ENCODE measurements at places on chromosomes 6 and 20. TPM values are rescaled to one million over a fixed set of nuclear protein-coding genes. Genes with fewer than 3 reads are reported as not detected.

The CEBPB gene
- 38.0 TPM for total RNA-seq

The PRL gene
- total RNA-seq = not detected

The CEP250 gene
- total RNA-seq = 18.4 TPM

The MOG gene
- not detected for total RNA-seq

The DUSP15 gene
- 1.9 TPM for total RNA-seq

The GTSF1L gene
- not detected for total RNA-seq

The SPDEF gene
- total RNA-seq = not detected

The AGER gene
- 0.60 TPM for total RNA-seq

The NT5DC1 gene
- 18.3 TPM for total RNA-seq

The NOTCH4 gene
- 2.3 TPM for total RNA-seq

The SPINT3 gene
- total RNA-seq = not detected

The SPATA25 gene
- not detected for total RNA-seq

The PLA2G7 gene
- total RNA-seq = not detected

The CDH4 gene
- total RNA-seq = 2.1 TPM

The GABRR2 gene
- not detected for total RNA-seq

The TGM3 gene
- not detected for total RNA-seq

The GJA10 gene
- not detected for total RNA-seq

The SMPDL3A gene
- 6.0 TPM for total RNA-seq

The EFCAB8 gene
- total RNA-seq = not detected

The SERAC1 gene
- 2.5 TPM for total RNA-seq

The PSORS1C2 gene
- total RNA-seq = not detected

The LST1 gene
- 0.09 TPM for total RNA-seq

The REPS1 gene
- total RNA-seq = 35.8 TPM

The REM1 gene
- not detected for total RNA-seq

The TGM2 gene
- 33.4 TPM for total RNA-seq

The ZSCAN16 gene
- 3.5 TPM for total RNA-seq

The HBS1L gene
- total RNA-seq = 141 TPM

The SMOC2 gene
- not detected for total RNA-seq

The CASS4 gene
- 0.17 TPM for total RNA-seq

The NKX2-2 gene
- 3.7 TPM for total RNA-seq

The SLC22A16 gene
- total RNA-seq = not detected

The TNFRSF6B gene
- total RNA-seq = 12.6 TPM

All from Daoy (cell line).